ENCODE measurements at places on chromosomes 1 and 21.

DNA sequence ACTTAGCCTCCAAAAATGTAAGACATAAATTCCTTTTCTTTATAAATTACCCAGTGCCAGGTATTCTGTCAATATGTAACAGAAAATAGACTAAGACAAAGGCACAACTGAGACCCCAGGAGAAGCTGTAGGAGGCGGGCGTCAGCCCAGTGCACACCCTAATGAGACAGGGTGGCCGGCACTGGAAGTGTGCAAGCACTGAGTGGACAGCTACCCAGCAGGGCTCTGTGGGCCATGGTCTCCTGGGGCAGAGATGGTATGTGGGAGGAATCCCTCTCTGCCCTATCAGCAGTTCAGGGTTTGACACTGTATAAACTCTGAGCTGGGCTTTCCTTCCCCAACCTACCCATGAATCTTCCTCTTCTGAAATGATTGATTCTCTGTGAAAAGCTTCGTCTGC, 139.5 kb downstream of the GLIS1 start:
- DNase-seq: no peak

- DNase-seq: no peak
Measured at GRCh38 chr1:85087659-85088407, 39.5 kb upstream of the MCOLN3 start.

- no peak for DNase-seq
Measured at GRCh38 chr21:31340942-31341487, 3.0 kb downstream of the TIAM1 start.

- DNase-seq: no peak
Measured at GRCh38 chr21:45590246-45590725, 48.0 kb upstream of the SLC19A1 start.

All from type B pancreatic cell (in vitro differentiated cells).